ENCODE measurements at places on chromosomes 4 and X. TPM values are rescaled to one million over a fixed set of nuclear protein-coding genes. Genes with fewer than 3 reads are reported as not detected.

The STOX2 gene
- 12.4 TPM for total RNA-seq

DNA sequence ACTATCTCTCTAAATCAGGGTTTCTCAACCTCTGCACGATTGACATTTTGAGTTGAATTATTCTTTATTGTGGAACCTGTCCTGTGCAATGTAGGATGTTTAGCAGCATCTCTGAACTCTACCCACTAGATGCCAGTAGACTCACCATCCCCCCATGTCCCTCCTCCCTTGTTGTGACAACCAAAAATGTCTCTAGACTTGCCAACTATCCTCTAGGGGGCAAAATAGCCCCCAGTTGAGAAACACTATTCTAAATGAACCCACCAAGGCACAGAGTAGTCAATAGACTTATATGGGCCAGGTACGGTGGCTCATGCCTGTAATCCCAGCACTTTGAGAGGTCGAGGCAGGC, 49.1 kb upstream of the GAB1 start:
- peaks cover 10% of the 10 kb centered on the region for H3K4me1 ChIP-seq
- no peaks in the 10 kb centered on the region for H3K27me3 ChIP-seq
- H3K36me3 ChIP-seq: no peaks in the 10 kb centered on the region
- no peak for DNase-seq
- no peak overlapping the region for H3K27ac ChIP-seq

- no peaks in the 10 kb centered on the region for H3K27me3 ChIP-seq
- no peak overlapping the region for H3K4me3 ChIP-seq
- no peak for DNase-seq
- no peaks in the 10 kb centered on the region for H3K36me3 ChIP-seq
- peaks cover 16% of the 10 kb centered on the region for H3K4me1 ChIP-seq
These were observed 137.8 kb downstream of the RAPGEF2 start for GRCh38 chr4:159240687-159241086.

DNA sequence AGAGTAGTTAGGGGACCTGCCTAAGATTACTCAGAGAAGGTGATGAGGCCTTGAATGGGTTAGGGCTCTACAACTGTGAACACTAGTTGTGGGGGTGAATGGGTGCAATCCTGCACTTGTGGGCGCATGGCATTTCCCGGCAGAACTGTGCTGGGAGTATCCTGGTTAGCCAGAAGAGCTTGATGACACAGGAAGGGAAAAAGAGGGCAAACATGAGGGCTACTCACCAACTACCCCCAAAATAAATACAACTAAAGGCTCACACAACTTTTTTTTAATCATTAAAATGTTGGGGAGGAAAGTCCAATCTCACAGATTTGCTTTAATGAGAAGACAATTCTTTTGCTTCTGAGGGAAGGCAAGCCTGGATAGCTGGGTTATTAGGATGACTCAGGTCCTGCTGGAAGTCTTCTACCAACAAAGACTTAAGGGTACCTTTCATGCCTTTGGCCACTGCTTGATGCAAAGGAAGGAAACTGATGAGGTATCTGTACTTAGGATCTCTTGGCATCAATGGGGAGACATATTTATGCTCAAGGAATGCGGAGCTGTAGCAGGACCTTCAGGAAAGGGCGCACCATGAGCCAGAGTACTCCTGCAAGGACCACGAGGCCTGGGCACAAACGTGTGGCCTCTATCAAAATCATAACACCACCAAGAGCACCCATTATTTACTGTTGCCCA, 2.6 kb downstream of the PHKA2 start:
- H3K36me3 ChIP-seq: no peaks in the 10 kb centered on the region
- no peak for DNase-seq
- no peak overlapping the region for H3K4me3 ChIP-seq
- H3K27me3 ChIP-seq: no peaks in the 10 kb centered on the region
- H3K27ac ChIP-seq: no peak overlapping the region

Measured in left lung (tissue), 14 donors.